ENCODE measurements at places on chromosomes 1 and 21. TPM values are rescaled to one million over a fixed set of nuclear protein-coding genes. Genes with fewer than 3 reads are reported as not detected.

TMIGD3 gene
- not detected for polyA plus RNA-seq

MTF2 gene
- 60.7 TPM for polyA plus RNA-seq

SLC1A7 gene
- polyA plus RNA-seq = not detected

DMRTA2 gene
- not detected for polyA plus RNA-seq

MARK1 gene
- 0.51 TPM for polyA plus RNA-seq
